ENCODE measurements at places on chromosomes 6 and 20.

DNA sequence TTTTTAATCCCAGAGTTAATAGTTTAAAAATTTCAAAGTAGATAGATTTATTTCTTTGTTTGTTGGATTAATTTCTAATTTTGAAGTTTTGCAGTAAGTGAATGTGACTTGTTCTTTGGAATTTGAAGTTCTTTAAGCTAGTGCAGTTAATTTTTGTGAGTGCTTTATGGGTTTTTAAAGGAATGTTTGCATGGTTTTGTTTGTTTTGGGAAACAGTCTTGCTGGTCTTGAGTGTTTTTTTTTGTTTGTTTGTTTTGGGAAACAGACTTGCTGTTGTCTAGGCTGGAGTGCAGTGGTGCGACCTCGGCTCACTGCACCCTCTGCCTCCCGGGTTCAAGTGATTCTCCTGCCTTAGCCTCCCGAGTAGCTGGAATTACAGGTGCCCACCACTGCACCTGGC lies 9.5 kb downstream of the PANK2 start:
- no peak for DNase-seq

GRCh38 chr6:73610444-73611275 lies 43.1 kb downstream of the SLC17A5 start:
- DNase-seq: no peak

DNA sequence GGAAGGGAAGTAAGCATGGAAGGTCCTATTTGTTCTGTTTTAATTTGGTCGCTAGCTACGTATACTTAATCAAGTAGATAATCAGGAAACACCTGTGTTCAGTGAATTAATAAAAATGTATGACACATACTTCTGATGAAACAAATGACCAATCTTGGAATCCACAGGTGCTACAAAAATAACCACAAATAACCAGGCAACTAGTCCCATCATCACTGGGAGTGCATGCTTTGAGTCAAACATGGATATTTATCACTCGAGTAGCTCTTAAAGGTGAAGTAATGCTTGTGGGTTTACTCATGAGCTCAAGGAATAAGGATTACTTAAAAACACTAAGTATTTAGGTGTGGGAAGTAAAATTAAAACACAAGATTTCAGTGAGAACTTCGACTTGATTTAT lies 285.6 kb upstream of the ID4 start:
- DNase-seq: no peak

DNA sequence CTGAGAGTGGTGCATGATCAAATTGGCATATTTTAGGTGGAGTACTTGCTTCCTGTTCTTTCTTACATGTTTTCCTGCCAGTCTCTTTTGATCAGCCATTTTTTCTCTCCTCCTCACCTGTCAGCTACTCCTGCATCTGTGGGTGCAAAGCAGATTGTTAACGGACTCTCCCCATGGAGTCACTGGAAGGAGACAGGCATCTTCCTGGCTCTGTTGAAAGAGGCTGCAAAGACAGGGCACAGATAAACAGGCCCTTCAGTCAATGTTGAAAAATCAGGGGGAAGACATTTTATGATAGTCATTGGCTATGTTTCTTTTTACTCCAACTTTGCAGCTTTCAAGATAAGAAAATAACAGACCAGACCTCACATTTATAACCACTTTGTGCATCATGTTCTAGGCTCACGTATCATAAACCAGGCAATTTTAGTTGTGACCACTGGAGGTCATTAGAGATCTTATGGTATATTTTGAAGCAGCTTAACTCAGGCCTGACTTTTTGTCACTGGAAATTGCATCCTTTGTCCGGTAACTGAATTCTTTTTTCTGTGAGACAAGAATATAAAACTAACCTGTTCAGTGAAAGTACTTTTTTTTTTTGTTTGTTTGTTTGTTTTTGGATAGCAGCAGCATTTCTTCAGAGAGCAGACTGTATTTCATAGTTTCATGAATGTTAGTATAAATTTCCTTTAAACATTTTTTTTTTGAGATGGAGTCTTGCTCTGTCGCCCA lies 20.1 kb downstream of the ECT2L start:
- DNase-seq: no peak

GRCh38 chr6:73538116-73538779 lies 17.4 kb upstream of the EEF1A1 start:
- no peak for DNase-seq

- DNase-seq: no peak
These were observed 73.9 kb downstream of the ALDH5A1 start for GRCh38 chr6:24568683-24569082.

GRCh38 chr20:57849121-57849520 lies 139.3 kb upstream of the PMEPA1 start:
- no peak for DNase-seq

- DNase-seq: no peak
These were observed at the start of gene SAMD5 for GRCh38 chr6:147508042-147508865. Gene SAMD5 (plus strand): TSS chr6:147508690. CDS start chr6:147508929, 239 bp downstream.
